ENCODE measurements at places on chromosomes 13 and 19.

DNA sequence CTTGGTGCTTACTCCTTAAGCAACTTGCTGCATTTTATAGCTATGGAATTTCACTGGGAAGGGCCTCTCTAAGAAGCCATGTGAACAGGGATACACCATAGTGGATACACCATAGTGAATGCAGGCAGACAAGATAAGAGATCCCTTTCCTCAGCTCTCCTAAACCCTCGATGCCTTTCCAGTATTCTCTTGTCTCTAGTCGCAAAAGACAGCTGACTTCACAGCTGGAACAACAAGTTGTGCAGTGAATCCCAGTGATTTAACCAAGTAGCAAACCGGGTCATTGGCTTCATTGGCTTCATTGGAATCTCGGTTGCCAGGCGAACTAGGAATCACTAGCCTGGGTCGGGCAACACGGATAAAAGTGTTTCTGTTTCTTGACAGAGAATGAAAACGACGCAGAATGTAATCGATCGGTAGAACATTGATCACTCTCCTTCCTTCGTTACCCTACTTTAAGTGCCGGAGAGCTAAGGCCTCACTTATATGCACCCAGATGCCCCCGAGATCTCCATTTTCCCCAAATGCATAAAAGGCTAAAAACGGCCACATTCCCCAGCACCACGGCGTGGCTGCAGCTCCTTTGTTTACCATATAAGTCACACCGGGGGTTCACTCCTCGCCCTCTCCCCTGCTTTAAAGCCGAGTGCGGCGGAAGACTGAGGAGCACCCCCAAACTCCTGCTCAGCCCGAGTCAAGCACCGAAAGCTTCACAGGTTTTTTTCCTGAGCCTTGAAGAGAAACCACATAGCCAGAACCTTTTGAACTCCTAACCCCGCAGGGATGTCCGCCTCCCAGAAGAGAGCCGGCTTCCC is 674 bp downstream of the TRPC4 start:
- no peak for DNase-seq

GRCh38 chr13:111895896-111896821 is 170.8 kb upstream of the SOX1 start:
- no peak for DNase-seq

GRCh38 chr19:20470345-20471135 is 95.0 kb downstream of the ZNF737 start:
- no peak for DNase-seq

- DNase-seq, result no peak
These were observed 23.2 kb upstream of the TTYH1 start for GRCh38 chr19:54392105-54392504.

DNA sequence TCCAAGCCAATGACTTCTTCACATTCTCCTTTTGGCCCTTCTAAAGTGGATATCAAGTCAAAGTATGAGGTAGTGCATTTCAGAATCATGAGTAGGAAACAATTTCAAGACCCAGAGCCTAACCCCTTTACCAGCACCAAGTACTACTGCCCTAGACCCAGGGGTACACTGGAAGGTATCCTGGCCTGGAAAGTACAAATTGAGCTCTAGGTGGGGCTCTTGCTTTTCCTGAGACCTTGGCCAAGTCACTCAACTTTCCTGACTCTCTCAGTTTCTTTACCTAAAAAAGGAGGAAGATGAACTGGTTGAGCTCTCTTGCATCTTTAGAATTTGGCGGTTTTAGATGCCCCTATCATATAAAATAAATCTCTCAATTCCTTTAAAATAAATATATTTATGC is 204.7 kb downstream of the FGF14 start:
- DNase-seq, result no peak

- no peak for DNase-seq
These were observed 53.9 kb downstream of the CHST8 start for GRCh38 chr19:33675501-33676124.

DNA sequence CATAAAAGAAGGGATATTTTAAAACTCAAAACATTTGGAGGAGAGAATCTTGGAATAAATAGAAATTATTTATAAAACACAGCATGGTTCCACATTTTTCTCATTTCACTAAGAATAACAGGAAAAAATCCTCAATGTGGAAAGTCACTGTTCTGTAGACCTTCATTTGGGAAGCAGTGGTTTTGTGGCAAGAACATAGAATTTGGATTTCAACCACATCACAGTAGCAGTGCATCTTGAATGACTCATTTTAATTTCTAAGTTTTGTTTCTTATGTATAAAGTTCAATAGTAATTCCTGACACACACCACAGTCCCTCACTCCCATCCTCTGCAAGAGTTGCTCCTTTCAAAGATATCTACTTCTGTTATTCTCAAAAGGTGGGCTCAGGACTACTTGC is 264.0 kb downstream of the ENOX1 start:
- DNase-seq, result no peak

- DNase-seq, result peak; percentile 87
These were observed 1.6 kb downstream of the LYL1 start for GRCh38 chr19:13100841-13101589.

DNA sequence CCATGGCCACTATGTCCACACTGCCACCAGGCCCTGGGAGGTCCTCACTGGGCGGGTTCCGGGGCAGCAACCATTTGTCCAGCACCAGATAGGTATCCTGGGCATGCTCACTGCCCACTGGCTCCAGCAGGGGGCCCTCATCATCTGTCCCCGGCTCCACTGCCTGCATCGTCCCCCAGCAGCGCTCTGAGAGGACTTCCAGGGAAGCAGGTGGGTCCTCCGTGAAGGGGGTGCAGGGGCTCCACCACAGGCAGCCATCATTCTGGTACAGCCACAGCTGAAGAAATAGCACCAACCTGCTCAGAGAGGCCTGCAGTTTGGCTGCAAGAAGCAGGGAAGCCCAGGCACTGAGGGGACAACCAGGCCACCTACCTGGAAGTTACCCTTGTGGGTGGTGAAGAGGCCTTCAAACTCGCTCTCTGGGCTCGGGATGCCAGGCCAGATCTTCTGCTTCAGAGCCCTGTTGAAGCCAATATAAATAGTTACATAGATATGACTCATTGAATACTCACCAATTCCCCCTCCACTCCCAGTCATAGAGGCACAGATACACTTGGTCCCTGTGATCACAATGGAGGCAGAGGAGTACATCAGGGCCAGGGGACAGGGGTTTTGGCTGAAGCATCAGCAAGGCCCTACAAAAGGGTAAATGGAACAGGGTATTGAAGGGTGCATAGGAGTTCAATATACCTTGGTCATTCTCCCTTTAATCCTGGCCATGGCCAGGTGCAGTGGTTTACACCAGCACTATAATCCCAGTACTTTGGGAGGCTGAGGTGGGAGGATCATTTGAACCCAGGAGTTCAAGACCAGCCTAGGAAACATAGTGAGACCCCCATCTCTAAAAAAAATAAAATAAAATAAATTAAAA is 4.1 kb downstream of the SWSAP1 start:
- no peak for DNase-seq

DNA sequence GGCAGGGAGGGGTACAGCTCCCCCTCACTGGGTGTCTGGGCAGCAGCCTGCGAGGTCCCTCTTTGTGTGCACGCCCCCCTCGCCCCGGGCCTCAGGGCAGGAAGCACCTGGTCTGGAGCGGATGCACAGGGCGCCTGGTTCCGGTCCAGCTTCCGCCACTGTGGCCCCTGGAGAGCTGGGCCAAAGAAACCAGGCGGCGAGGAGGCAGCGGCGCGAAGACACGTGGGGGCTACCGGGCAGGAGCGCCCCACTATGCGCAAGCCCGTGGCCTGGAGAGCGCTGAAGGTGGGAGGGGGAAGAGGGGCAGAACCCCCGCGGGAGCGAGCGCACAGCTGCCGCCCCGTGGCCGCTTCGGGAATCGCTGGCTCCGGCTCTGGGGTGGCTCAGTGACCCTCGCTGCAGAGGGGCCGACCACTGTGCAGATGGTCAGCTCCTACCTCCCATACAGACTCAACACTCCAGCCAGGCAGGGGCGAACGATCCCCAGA is 1.7 kb upstream of the LYL1 start:
- no peak for DNase-seq

Data from chondrocyte (in vitro differentiated cells).